ENCODE measurements at places on chromosomes 5 and 9. TPM values are rescaled to one million over a fixed set of nuclear protein-coding genes. Genes with fewer than 3 reads are reported as not detected.

DNA sequence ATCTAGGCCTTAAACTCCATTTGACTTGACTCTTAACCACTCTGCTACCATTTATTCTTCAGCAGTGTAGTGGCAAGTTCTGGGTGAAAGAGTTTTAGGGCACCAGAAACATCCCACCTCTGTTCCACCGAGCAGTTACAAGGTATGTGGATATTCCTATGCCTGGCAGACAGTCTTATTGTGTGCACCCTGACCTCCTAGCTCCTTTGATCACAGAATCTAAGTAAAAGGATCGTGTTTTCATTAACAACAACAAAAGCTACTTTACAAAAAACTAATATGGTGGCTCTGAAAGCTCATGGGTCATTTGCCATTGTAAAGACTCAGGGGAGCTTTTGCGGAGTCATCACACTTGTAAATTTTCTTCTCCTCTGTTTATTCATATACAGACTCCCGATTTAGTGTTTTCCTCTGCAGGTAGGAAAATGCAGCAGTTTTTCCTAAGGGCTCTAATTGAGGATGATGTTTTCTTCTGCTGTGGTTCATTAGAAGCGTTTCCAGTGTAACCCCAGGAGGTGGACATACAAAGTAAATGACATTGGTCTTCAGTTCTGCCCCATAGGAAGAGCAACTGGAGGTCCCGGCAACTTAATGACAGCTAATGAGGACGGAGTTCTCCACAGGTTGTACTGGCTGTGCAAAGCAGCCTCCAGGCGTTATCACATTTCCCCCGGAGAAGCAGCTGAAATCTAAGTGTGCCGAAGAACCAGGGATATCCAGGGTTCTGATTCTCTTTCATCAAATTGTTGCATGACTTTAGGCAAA is 78.2 kb downstream of the ATP10B start:
- no peak for DNase-seq

DNA sequence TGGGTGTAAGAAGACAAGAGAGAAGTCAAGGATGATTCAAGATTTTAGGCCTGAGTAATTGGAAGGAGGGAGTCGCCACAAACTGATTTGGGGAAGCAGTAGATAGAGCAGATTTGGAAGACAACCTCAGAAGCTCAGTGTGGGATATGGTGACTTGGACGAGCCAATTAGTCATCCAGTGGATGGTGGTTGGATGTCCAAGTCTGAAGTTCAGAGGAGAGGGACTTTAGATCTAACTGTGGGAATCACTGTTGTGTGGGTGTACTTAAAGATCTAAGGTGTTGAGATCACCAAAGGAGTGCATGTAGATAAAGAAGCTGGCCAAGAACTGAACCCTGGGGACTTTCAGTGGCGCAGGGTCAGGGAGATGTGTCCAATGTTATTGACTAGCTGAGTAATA is 2.2 kb downstream of the IDNK start:
- DNase-seq = no peak

GRCh38 chr9:129368444-129368978 is 190.4 kb upstream of the IER5L start:
- DNase-seq = no peak

DNA sequence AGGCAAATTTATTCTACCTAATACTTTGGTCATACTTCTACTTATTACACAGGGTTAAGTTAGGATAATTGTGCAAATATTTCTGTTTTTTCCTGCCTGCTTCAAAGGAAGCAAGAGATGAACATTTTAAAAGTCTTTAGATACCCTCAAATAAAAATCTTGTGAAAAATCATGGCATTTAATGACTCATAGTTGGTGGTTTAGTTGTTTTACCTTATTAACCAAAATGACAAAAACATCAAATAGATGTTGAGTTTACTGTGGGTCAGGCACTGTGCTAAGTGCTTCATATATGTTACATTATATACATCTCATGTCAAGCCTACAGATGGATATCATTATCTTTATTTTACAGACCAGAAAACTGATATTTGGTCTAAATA is 54.4 kb downstream of the ZNF474 start:
- no peak for DNase-seq

- no peak for DNase-seq
Measured at GRCh38 chr5:80885396-80886000, 74.7 kb upstream of the RASGRF2 start.

DNA sequence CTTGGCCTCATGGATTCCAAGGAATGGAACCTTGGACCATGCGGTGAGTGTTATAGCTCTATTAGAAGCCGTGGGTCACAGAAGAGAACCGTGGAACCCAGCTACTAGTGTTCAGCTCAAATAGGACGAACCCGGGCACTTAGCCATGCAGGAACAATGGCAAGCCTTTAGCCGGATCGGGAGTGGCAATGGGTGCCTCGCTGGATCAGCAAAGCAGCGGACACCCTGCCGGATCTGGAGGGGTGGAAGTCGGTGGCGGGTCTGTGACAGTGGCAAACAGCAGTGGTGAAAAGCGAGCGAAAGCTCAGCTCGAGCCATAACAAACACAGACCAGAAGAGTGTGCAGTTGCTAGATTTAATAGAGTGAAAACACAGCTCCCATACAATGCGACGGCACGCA is 2.4 kb upstream of the CDO1 start:
- DNase-seq = no peak

GRCh38 chr9:98365227-98365669 is 109.8 kb upstream of the TBC1D2 start:
- DNase-seq = peak; percentile 35

DNA sequence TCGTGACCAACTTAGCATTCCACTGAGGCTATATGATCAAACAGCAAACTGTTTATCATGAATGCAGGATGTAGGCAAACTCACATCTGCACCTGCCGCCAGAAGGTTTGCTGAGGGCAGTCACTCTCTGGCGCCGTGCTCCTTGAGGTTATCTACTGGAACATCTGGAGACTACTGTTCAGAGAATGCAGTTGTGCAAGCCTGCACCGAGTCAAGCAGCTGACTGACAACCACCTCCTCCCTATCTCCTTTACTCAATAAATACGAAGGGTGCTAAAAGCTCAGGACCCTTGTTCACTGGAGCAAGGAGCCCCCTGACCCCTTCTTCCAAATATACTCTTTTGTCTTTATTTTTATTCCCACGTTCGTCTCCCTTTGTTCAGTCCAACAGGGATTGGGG is 27.1 kb downstream of the CCDC125 start:
- no peak for DNase-seq

GRCh38 chr5:172438319-172438668 is 16.0 kb downstream of the SH3PXD2B start:
- peak; percentile 12 for DNase-seq

DNA sequence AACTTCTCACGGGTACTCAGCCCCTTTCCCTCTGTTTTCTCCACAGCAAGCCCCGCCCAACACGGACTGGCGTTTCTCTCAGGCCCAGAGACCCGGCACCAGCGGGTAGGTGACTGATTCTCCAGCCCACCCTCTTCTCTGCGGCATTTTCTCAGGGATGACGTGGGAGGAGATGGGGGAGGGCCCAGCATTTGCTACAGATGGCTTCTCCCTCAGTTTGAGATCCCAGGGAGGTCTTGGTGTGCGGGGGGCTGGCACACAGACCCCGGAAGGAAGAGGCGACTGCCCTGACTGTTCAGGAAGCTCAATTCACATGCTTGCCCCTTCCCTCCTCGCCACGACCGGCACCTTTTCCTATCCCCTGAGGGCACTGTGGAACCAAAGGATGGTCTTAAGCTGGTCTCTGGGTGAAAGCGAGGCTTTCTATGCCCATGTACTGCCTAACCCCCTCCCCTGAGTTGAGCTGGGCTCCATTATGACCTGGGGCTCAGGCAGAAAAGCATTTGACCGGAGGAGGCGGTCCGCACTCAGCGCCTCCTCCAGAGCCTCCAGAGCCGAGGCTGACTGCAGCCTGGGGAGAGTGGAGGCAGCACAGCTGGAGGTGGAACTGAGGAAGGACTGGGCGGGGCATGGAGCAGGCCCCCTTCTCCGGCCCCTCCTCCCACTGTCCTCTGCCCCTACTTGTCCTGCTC is 6.0 kb downstream of the PCDHGC5 start:
- no peak for DNase-seq

- DNase-seq = no peak
Measured at GRCh38 chr5:150525163-150525562, 17.2 kb downstream of the NDST1 start.

- DNase-seq = no peak
Measured at GRCh38 chr9:98318041-98318790, 62.8 kb upstream of the TBC1D2 start.

GRCh38 chr9:128383007-128383753 is 12.0 kb downstream of the URM1 start:
- no peak for DNase-seq

TAL2 gene
- total RNA-seq = not detected

LECT2 gene
- not detected for total RNA-seq

ARHGEF28 gene
- 12.0 TPM for total RNA-seq

PRSS3 gene
- total RNA-seq = 3.1 TPM

CCDC192 gene
- not detected for total RNA-seq

ITGA1 gene
- 36.6 TPM for total RNA-seq

EIF4E1B gene
- total RNA-seq = not detected

Data from M059J (cell line).